ENCODE measurements at places on chromosomes 7 and 10. TPM values are rescaled to one million over a fixed set of nuclear protein-coding genes. Genes with fewer than 3 reads are reported as not detected.

Gene TMEM130
- not detected for total RNA-seq

GRCh38 chr10:104824380-104825006 lies 183.4 kb downstream of the SORCS3 start:
- H3K4me1 ChIP-seq: no peaks in the 10 kb centered on the region
- H3K27me3 ChIP-seq: no peaks in the 10 kb centered on the region
- no peak overlapping the region for H3K27ac ChIP-seq
- no peaks in the 10 kb centered on the region for H3K36me3 ChIP-seq
- H3K4me3 ChIP-seq: no peak overlapping the region

DNA sequence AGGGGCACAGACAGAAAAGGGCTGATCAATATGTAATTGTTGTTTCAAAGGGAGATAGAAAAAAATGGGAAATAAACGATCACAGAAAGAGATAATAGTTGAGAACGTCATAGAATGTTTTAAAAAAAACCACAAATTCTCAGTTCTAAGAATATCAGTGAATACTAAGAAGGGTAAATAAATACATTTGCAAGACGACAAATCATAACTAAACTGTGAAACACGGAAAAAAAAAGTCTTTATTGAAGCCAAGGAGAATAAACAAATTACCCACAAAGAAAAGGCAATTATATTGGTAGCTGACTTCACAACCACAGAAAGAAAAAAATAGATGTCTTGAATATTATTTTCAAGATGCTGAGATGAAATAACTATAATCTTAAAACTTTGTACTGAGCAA lies 305.2 kb upstream of the STEAP1 start:
- no peak overlapping the region for H3K4me3 ChIP-seq
- H3K27me3 ChIP-seq: no peaks in the 10 kb centered on the region
- DNase-seq: no peak
- no peaks in the 10 kb centered on the region for H3K4me1 ChIP-seq
- no peaks in the 10 kb centered on the region for H3K36me3 ChIP-seq

DNA sequence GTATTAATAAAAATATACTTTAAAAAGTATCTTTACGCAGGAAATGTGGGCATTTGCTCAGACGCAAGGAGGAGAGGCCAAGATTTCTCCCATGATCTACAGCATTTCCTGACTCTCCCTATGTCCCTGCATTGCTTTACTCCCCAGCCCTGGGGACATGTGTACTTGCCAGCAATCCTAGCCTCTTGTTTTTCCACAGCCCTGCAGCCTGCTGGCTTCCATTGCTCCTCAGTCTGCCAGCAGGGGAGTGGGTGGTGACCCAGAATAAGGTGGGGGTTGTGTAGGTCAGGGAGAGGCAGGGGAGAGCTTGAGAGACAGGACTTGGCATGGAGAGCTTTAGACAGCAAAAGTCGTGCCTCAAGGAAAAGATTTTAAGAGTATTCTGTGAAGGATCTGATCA lies 307.7 kb downstream of the CDK14 start:
- no peaks in the 10 kb centered on the region for H3K4me1 ChIP-seq
- no peak overlapping the region for H3K27ac ChIP-seq
- H3K4me3 ChIP-seq: no peak overlapping the region
- DNase-seq: no peak

Data from esophagus squamous epithelium (tissue), 5 donors.